Activated T-helper 2 cell treated with anti-CD3 and anti-CD28 coated beads, Interferon-gamma antibody, Interleukin-2, Interleukin-4, amounts not matched to agents 10 μg/mL and 5 μg/mL and 100 μg/mL, durations not matched to agents 14 hours and 24 hours and 36 hours (primary cell): ENCODE measurements at places on chromosomes 16 and 17.

GRCh38 chr16:10922328-10923145 lies 19.7 kb downstream of the DEXI start:
- DNase-seq = no peak

DNA sequence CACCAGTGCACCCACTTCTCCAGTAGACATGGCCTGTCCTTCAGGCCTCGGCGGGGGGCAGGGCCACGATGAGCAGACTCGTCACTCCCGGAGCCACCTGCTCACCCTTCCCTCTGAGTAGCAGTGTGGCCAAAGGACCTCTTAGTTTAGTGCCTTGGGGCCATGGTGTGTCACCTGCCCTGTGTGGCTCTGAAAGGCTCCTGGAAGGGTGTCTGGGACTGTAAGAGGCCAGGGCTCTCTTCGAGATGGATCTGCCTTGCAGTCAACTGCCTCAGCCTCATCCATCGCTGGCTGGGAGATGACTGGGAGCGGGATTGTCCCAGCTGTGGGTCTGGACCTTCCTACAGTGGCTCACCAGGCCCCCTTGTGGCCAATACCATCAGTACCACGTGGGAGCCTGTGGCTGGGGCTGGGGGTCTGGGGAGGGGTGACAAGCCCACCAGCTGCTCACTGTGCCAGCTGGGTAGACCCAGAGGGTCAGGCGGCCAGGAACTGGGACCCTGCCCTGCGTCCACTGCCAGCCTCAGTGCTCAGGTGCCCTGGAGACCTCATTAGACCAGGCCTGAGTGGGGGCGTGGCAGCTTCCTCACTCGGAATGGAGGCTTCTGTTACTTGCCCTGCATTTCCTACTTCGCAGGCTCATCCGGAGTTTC lies 133.4 kb downstream of the OR1D5 start:
- DNase-seq = no peak

DNA sequence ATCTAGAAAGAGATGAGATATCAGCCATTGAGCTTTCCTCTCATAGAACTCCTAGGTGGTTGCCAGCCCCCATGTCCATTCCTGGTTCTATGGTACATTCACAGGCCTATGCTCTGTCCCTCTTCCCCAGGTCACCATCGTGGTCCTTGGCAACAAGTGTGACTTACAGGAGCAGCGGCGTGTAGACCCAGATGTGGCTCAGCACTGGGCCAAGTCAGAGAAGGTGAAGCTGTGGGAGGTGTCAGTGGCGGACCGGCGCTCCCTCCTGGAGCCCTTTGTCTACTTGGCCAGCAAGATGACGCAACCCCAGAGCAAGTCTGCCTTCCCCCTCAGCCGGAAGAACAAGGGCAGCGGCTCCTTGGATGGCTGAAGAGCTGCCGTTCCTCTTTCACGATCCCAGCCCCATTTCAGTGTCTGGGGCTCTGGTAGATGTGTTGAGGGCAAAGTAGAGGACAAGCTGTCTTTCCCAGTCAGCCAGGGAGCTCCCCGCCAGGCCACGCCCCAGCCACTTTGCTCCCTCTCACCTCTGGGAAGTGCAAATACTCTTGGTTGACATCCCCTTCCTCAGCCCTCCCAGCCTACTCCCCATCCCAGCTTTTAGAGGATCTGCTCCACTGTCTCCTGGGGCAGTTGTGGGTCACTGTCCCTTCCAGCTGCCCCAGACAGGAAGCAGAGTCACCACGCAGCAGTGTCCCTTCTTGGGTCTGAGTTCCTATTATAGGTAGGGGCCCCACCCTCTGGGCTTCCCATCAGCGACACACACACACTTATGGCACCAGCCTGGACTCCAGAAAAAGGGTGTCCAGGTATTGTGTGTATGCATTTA lies 3.8 kb downstream of the NKIRAS2 start:
- no peak for DNase-seq

DNA sequence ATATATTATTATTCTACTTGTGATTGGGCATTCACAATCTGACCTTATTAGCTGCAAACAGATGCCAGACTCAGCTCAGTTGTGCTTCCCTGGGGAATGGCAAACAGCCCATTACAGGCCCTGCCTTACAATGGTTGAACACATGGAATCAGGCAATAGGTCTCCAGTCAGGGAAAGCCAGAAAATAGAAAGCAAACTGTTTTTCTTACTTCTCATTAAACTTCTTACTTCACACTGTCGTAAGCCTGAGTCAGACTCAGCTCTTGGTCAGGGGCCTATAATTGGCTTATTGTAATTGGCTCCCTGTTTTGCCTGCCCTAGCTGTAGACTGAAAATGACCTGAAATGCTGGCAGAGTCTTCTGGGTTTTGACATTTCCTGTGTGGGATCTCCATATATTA lies 77.0 kb upstream of the CA10 start:
- no peak for DNase-seq

DNA sequence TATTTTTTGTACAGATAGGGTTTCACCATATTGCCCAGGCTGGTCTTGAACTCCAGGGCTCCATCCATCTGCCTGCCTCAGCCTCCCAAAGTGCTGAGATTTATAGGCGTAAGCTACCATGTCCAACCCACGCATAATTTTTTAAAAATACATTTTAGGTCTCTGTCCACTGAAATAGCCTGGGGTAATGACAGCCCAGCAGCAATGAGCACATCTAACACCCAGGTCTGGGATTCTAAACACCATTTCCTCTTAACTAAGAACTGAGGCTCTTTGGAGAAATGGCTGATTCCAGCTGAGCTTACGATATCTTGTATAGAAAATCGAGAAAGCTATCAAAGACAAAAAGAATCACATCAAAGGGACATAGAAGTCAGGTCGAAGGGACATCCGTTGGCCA lies 245.3 kb downstream of the PARN start:
- no peak for DNase-seq

DNA sequence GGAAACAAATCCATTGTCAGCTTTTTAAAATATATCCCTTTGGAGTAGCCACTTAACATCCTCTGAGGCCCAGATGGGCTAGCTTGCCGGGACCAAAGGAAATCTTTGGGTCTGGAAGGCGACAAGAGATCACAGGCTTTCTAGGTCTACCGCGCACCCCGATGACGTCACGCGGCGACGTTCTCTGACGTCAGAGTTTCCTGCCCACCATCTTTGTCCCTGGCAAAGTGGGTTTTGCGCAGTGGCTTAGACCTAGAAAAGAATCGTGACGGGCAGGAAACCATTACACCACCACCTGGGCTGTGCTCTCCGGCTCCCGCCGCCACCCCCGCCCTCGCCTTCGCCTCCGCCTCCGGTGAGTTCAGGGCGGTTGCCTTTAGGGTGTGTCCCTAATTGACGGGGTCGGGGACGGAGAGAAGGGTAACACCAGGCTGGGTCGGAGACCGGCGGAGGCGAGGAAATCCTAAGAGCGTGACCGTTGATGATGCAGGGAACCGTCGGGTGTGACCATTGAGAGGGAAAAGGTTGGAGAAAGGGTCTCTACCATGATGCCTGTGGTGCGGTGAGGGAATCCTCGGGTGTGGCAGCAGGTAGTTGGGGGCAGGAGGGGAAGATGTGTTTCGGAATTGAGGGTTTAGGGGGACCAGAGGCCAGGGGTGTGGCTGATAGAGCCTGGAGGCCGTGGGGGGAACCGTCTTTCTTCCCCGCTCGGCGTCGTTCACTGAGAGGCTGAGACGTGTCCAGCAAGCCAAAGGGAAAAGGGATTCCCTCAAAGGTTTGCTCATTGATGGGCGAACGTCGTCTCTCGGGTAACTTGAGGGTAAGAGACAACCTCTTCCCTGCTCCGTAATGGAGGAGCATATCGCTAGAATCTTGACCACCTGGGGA lies at the start of gene AP2B1:
TSS of gene AP2B1 (plus strand) at position 249 of the 888 bp plus-strand sequence. CDS start 6,709 bp downstream, outside the sequence.
- DNase-seq = peak; percentile 96

- no peak for DNase-seq
These were observed 44.3 kb downstream of the LCMT1 start for GRCh38 chr16:25155553-25156460.

- no peak for DNase-seq
These were observed 2.3 kb upstream of the LHX1 start for GRCh38 chr17:36934692-36935630.

DNA sequence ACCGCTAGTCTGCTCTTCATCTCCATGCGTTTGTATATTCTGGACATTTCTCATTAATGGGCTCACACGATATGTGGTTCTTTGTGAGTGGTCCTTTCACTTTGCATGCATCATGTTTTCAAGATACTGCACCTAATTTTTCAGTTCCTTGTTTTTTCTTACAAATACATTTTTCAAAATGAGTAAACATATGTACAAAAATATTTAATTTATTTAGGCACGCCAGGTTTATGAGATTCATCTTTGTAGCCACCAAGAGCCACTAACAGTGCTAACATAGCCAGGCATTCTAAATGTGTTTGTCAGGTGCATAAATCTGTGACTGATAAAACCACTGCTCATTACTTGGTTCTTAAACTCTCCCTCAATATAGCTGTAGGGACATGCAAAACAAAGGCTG lies 375.3 kb downstream of the WWOX start:
- no peak for DNase-seq

- DNase-seq = no peak
These were observed 67.1 kb downstream of the RMI2 start for GRCh38 chr16:11412175-11412904.

DNA sequence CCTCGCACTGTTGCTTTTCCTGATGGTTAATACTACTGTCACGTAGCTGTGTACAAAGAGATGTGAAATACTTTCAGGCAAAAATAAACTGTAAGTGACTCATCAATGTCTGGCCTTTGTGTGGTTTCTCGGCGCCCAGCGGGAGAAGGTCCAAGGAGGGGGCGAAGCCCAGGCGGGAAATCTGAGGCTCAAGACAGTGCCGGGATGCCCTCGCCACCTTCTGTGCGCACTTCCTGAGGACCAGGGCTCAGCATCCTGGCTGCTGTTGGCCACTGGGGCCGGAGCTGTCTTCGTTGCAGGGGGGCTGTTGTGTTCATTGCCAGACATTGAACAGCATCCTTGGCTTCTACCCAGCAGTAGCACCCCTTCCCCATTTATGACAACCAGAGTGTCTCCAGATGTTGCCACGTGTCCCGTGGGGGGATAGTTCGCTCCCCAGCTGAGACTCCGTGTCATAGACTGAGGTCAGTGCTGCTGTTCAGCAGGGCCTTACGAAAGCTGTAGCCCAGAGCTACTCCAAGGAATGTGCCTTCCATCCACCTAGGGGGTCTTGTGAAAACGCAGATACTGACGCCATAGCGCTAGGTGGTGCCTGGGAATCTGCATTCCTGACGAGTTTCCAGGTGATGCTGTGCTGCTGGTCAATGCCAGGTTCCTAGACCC lies 67.3 kb upstream of the PLCG2 start:
- DNase-seq = no peak

DNA sequence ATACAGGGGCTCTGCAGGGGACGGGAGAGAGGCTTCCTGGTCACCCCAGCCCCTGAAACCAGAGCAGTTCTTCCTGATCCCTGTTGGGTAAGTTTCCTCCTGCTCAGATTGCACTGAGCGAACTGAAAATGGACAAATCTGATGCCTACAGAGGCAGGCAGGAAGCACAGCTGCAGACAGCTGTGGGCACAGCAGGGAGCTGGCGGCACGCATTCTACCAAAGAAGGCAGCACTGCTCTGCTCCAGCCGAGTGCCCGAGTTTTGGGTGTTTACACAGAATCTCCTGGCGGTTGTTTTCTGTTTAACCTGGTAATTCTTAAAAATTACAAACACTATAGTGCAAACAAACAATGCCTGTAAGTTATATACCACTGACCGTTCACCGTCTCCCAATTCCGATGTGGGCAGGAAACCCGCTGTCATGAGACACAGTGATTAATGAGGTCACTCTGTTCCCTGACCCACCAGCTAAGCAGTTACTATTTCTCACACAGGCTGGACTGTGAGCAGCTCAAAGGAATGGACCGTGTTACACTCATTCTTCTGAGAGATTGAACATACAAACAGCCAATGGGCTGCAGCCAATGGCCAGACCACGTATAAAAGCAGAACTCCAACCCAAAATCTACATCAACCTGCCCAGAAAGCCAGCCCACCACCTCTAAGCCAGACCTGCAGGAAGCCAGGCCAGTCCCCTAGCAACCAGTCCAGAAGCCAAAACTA lies 25.5 kb downstream of the NSMCE1 start:
- no peak for DNase-seq

- DNase-seq = no peak
These were observed 150.7 kb upstream of the CACNG5 start for GRCh38 chr17:66684261-66684660.

GRCh38 chr16:26768385-26769010 lies 298.2 kb upstream of the C16orf82 start:
- no peak for DNase-seq

DNA sequence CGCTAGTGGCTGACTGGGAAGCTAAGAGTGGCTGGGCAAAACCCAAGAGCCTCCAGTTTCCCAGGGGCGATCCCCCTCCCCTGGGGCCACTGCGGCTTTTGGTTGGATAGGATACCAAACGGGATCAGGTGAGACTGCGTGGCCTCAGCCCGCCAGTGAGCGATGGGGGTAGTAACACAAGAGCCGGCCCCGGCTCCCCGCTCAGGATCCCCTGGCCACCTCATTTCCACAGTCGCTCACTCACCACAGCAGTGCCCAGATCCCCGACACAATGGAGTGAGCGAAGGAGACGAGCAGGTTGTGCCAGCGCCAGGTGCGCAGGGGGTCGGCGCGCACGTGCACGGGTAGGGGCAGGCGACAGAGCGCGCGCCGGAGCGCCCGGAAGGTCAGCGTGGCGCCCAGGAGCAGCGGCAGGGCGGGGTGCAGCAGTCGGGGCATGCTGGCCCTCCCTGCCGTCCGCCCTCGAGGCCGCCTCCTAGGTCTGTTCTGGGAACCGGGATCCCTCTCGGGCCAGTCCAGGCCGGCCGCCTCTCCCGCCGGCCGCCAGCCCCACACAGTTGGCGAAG lies 290 bp downstream of the TLCD1 start:
- no peak for DNase-seq

GRCh38 chr16:18018376-18018775 lies 318.2 kb downstream of the NPIPA8 start:
- no peak for DNase-seq

DNA sequence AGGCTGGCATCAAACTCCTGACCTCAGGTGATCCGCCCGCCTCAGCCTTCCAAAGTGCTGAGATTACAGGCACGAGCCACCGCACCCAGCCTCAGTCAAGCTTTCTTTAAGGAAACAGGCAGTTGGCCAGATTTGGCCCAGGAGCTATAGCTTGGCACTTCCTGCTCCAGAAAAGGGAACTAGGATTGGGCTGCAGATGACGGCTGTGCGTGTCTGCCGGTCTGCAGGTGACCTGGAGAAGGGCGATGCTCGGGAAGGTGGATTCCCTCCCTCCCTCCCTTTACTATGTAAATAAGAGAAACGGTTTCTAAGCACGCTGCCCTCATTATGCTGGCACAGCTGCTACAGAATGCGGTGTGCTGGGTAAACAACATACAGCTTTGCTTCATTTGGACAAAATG lies 215.9 kb downstream of the RPTOR start:
- no peak for DNase-seq

- no peak for DNase-seq
These were observed 1255.8 kb upstream of the CDH8 start for GRCh38 chr16:63292036-63292435.

- no peak for DNase-seq
These were observed 1.3 kb downstream of the KCTD2 start for GRCh38 chr17:75048249-75048878.

- no peak for DNase-seq
These were observed 646.1 kb downstream of the CDH11 start for GRCh38 chr16:64475627-64476351.

- no peak for DNase-seq
These were observed 14.7 kb downstream of the TXNDC11 start for GRCh38 chr16:11727796-11728543.
